Activated CD4-positive, alpha-beta T cell treated with anti-CD3 and anti-CD28 coated beads for 4 hours (primary cell): ENCODE measurements at places on chromosomes 2 and 18.
A peak's percentile ranks its signal among the peaks of the same experiment; 100 is the strongest.

DNA sequence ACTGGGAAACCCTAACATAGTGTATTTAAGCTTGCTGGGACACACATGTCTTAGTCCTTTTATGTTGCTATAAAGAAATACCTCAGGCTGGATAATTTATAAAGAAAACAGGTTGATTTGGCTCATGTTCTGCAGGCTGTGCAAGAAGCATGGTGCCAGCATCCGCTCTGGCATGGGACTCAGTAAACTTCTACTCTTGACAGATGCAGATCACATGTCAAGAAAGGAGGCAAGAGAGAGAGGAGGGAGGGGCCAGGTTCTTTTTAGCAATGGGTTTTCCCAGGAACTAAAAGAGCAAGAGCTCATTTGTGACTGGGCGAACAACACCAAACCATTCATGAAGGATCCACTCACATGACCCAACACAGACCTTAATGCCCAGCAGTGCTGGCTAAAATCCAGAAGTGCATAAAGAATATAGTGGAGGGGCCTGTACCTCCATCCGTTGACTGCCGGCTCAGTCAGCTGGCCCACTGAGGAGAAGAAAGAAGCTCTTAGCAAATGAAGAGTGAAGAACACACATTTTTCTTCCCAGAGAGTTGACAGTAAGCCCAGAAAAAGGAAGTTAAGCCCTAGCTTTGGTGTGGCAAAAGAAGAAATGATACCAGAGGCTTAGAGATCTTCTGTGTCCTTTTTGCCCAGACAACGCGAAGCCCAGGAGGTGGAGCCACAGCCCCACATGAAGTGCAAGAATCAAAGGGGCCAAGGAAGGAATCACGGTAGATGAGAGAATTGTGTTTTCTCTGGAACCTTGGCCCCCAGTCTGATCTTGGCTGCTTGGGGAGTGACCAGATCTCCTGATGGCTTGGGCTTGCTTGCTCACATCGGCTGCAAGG, 183.5 kb upstream of the FAM98A start:
- no peak for DNase-seq

DNA sequence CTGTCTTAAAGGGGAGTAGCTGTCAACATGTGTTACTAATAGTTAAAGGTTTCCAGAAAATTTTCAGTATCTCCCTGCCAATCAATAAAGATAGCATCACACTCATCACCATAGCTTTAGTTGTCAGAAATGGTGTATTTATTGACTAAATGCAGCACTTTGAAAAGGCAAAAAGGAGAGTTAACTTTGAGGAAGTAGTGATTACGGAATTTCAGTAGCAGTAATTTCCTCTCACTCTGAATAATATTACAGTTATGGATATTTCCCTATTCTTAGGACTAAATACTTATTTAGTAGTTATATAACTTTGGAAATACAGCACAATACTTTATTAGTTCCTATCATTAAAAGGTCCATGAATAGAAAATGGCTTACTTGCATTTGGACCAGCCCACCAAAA, 250.5 kb downstream of the CAMKMT start:
- no peak for DNase-seq

GRCh38 chr2:60267122-60267521, 286.3 kb downstream of the BCL11A start:
- no peak for DNase-seq

DNA sequence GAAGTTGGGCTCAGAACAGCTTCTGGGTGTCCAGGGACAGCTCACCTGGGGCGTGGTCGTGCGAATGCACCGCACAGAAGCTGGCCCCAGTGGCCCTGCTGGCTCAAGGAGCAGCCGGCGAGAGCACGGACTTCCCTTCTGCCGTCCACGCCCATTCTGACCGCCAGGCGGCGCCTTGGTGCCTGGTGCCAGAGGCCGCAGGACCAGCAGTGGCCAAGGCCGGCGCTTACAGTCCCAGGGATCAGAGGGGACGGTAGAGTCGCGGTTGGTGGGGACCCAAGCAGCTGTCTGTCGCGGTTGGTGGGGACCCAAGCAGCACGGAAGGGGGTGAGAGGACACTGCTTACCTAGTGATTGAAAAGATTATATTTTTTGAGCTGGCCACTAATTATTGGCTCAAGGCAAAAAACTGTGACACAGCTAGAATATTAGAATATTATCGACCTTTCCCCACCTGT, 25.7 kb downstream of the NPPC start:
- DNase-seq: peak; percentile 28

DNA sequence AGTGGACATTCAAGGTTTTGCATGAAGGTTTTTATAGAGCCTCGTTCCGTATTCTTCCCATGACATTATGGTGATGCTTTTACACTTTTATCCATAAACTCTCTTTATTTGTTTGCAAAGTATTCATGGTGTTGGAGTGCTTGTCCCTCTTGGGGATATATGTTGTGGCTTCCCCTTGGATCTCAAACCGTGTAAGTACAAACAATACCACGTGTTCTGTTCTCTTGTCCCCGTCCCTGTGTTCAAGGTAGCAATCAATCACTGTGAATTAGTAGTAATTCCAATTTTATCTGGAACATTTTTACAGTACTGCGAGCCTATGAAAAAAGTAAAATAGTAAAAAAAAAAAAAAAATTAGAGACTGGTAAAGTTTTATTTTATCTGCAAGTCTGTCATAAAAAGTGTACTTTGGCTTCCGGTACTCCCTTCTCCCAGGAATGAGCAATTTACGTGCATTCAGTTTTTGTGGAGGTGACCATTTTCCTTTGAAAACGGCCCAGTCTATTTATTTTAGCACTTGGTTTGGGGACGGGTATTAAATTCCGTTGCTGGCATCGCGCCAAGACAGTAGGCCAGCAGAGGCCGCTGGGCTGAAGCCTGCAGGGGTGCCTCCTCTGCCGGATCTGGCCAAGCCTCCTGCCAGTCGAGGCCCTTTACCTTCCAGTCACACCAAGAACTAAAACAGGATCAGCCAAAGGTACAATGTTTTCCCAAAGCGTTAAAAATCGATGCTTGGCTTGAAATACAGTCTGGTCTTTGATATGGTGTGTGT, 175.7 kb downstream of the SOCS6 start:
- DNase-seq: peak; percentile 7
